ENCODE measurements at places on chromosomes 11 and 22.

DNA sequence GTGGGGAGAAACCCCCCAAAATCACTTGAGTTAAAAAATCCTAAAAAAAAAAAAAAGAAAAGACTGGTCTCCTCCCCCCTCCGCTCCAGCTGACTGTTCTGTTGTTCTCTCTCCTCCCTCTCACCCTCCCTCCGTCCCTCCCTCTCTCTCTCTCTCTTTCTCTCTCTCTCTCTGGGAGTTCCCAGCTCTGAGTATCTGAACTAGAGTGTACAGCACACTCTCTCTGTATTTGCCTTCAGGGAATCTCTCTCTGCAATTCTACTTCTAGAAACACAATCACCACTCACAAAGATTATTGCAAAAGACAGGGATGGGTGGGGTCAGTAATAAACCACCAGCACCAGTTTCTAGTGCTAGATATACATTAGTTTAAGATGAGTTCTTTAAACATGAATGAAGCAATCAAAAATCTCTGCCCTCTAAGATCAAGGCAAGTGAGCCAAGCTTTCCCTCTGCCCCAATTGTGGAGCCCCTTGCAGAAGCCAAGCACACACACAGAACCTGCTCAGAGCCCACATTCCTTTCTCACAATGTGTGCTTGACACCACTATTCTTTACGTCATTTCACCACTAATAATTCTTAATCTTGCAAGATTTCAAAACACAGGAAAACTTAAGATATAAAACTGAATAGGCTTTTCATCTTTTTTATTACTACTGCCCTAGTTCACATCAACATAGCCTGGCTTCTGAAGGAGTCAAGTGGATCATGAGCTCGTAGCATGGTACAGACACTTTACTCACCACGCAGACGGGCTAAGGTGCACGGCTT lies 133.5 kb downstream of the RBFOX2 start:
- no peak for DNase-seq

GRCh38 chr11:69292221-69292648 lies 1.7 kb upstream of the MYEOV start:
- peak; percentile 64 for DNase-seq

DNA sequence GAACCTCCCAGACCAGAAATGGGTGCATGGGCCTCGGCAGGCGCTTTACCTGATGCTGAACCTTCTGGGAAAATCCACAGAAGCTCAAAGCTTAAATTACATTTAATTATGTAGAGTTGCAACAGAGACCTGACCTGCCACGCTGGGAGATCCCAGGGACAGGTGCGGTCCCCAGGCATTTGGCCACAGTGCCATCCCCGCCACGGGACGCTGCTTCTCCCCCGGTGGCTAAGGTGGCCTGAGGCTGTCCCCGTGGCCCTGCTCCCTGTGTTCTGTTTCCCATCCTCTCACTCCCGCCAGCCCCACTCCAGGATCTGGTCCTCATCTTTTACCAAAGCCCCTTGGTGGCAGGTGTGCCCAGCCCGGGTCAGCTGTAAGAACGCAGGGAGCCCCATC lies 39.6 kb downstream of the GRAMD4 start:
- DNase-seq: no peak

- DNase-seq: no peak
Observed at GRCh38 chr11:2911785-2912391, 17.3 kb downstream of the PHLDA2 start.

DNA sequence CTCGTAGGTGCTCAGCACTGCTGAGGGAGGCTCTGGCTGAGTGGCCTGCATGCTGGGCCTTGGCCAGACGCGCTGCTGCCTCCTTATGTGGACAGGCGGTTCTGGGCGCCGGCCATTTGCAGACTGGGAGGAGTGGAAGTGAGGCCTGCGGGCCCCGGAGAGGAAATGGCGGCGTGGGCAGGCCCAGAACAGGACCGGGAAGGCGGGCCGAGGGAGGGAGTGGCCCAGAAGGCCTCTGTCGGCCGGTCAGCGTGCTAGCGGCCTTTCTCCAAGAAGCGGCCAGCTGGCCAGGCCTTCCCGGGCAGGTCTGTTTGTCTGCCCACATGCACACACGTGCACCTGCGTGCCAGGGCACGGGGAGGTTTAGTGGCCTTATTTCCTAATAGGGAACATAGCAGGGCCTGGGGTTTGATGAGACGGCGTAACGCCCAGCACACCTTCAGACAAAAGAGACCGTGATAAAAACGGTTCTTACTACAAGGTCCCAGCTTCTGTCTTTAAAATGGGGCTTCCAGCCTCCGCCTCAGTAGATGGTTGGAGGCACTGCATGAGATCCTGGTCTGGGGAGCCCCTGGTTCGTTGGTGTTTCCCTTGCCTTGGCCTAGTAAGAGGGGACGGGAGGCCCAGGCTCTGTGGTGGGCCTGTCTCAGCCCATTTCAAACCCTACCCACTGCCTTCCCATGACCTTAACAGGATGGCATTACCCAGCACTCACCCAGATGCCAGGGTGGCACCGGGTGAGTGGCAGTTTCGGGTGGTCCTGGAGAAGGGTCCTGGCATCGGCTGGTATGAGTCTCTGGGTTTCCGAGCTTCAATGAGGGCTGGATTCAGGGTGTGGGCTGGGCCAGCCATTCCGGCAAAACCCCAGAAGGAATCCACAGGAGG lies 65.1 kb upstream of the PPARA start:
- DNase-seq: no peak

- no peak for DNase-seq
Observed at GRCh38 chr11:65539744-65540289, 14.9 kb downstream of the SCYL1 start.

DNA sequence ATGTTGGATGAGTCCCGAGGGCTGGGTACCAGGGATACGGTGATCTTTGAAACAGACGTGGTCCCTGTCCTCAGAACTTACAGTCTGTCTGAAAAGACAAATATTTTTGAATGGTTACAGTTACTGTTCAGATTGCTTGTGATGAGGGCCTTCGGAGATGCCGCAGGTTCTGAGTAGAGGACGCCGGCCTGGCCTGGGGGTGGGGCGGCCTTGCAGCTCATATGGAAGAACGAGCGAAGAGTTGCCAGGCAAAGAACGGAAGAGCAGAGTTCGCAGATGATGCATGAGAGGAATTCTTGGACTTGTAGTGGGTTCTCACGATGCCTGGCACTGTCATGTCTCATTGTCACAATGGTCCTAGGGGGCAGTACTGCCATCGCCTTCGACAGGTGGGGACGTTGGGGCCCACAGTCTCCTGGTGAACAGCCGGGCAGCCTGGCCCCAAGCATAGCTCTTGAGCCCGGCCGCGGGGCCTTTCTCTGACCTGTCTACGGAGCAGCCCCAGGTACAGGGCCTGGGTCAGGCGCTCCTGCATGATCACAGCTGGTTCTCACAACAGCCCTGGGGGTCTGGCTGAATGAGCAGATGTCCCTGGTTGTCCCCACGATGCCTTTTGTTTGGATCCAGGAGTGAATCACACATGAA lies 60.9 kb upstream of the PARVG start:
- no peak for DNase-seq

- DNase-seq: no peak
Observed at GRCh38 chr11:79165908-79166307, 274.9 kb downstream of the TENM4 start.

DNA sequence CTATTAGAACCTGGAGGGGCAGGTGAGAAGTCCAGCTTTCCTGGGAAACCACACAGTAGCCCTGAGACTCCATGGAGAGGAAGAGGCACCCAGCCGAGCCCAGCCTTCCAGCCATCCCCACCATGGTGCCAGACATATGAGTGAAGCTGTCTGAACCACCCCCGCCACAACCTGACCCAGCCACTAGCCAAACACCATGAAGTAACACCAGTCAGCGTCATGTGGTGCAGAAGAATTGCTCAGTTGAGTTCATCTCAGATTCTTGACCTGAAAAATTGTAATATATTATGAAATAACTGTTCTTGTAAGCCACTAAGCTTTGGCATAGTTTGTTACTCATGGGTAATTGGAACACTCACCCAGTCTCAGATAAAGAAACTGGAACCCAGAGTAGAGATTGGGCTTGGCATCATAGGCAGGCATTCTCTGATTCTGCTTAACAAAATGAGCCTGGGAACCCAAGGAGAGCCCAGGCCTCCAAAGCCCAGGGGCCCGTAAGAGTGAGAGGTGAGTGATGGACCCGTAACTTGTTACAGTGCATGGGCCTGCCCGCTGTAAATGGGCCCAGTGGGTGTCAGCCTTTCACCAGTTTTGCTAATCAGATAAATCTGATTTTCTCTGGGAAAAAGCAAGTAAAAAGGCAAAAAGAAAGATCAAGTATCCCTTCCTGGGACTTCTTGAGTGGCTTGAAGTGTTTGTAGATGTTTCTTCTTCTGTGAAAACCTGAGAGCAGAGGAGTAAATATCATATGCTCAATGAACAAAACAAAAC lies 305.5 kb downstream of the DDX10 start:
- DNase-seq: no peak

- peak; percentile 95 for DNase-seq
Observed at GRCh38 chr11:777288-778255, at the start of gene GATD1. GATD1 (minus strand) TSS chr11:777487; CDS start chr11:777462, 25 bp downstream.

- DNase-seq: no peak
Observed at GRCh38 chr11:131240421-131240820, 130.0 kb upstream of the NTM start.

DNA sequence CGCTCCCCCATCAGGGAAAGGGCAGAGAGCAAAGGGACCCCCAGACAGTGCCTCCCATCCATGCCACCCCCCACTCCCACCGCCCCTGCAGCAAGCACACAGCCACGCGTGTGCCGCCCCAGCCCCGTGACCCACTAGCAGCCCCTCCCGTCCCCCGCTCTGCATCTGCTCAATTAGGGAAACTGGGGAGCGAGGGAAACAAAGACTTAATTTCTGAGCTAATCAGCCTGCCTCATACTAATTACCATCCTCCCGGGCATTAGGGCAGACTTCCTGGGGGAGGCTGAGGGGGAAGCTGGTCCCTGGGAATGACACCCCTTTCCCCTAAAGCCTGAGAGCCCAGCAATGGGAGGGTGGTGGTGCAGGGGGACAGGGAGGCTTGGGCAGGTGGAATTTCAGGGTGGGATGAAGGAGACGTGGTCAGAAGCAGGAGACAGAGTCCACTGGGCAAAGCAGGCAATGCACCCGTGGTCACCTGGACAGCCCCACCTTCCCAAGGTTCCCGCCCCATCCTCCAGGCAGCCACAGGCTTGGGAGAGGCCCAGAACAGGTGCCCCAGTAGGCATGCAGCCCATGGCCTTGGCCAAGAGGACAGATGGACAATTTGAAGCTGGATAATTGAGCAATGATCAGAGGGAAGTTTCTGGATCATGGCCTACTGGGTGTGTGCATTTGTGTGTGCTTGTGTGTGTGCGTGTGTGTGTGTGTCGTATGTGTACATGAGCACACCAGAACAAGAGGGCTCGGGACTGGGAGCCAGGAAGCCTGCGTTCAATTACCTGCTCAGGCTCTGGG lies 20.6 kb downstream of the ELFN2 start:
- DNase-seq: no peak

DNA sequence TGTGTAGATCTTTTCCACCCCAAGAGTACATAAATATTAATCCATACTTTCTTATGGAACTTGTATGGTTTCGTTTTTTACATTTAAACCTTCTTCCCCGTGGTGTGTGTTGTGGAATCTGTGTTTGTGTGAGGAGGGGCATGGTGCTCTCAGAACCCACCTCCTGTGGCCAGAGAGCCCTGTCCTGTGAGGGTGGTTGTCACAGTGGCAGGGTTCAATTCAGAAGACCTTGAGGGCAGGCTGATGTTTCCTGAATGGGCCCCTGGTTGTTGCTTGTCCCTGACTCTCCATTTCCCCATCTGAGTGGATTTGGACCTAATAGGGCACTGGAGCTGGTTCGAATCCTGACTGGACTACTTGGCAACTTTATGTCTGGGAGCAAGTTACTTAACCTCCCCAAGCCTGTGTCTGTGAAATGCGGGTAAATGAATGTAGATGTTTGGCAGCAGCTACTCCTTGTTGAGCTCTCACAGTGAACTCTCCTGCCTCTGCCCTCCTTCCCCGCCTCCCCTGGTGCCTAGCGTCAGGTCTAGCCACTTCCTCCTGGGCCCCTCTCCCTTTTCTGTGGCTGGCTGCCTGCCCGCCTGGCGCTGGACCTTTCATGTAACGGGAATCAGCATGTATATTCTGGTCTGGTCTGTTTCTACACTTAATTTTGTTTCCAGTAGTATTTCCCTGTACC lies 7.3 kb downstream of the NEAT1 start:
- DNase-seq: peak; percentile 58

- DNase-seq: no peak
Observed at GRCh38 chr22:20654343-20655208, 119.3 kb upstream of the SERPIND1 start.

DNA sequence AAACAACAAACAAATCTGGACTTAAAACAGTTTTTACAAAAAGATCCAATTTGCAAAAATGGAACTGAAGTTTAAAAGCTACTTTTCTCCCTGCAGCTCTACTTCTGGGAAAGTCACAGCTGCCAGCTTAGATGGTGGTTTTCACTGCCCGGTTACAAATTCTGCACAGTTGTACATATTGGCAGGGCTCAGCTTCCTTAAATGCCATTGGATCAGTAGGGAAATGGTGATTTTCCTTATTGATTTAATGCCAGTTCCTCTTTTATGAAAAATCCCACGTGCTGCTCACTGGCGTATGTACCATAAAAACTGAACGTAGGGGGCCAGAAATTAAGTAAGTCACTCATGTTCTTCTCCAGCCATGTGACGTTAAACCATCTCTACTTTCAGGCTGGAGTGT lies 22.8 kb downstream of the GRAP2 start:
- DNase-seq: no peak

- DNase-seq: no peak
Observed at GRCh38 chr22:23744001-23744400, 6.9 kb downstream of the ZNF70 start.

DNA sequence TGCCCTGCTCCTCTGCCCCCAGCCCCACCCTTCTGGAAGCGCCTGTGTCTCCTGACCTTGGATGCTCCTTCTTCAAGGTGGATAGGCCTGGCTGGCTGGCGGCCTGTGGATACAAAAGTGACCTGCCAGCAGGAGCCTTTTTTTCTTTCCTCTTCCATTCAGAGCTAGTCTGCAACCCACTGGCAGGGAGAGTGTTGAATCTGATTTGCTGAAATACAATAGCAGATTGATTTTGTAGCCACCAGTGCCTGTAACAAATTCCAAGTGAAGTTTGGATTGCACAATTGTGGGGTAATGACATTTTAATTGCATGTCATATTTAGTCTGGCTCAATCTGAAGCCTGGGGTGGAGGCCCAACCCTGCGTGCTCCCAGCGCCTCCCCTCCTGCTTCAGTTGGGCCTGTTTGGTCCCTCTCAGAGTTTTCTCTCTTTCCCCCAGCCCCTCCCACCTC lies 97.2 kb downstream of the GRIK4 start:
- no peak for DNase-seq

GRCh38 chr11:27795955-27796861 lies 96.0 kb upstream of the BDNF start:
- no peak for DNase-seq

All from activated CD4-positive, alpha-beta T cell treated with anti-CD3 and anti-CD28 coated beads, Interleukin-2, amount 50 U/mL, for 48 hours (primary cell).